AG04450 (cell line): ENCODE measurements at places on chromosomes 1 and 21.
A peak's percentile ranks its signal among the peaks of the same experiment; 100 is the strongest.

- no peak for DNase-seq
Observed at GRCh38 chr1:107895403-107896191, 69.4 kb downstream of the VAV3 start.

GRCh38 chr21:25639551-25640201, 618 bp downstream of the JAM2 start:
- DNase-seq: no peak

GRCh38 chr1:240415532-240415931, 196.4 kb downstream of the GREM2 start:
- no peak for DNase-seq

- DNase-seq: no peak
Observed at GRCh38 chr1:55318116-55318817, 103.1 kb upstream of the USP24 start.

DNA sequence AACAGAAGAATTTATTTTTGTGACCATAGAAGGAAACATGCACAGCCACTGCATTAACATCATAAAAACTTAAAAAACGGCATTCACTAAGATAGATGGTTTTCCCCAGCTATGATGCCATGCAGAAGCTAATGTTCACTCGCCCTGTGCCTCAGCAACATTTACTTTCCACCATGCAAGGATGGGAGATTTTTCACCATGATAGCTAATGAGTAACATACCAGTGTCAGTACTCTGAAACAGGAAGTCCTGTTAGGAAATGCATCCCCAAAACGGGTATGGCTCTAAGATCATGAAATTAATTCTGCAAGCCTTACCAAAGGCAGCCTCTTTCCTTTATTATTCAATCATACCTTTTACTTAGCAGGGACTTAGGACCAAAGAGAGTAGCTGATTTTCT, 17.5 kb upstream of the VAMP3 start:
- DNase-seq: no peak

DNA sequence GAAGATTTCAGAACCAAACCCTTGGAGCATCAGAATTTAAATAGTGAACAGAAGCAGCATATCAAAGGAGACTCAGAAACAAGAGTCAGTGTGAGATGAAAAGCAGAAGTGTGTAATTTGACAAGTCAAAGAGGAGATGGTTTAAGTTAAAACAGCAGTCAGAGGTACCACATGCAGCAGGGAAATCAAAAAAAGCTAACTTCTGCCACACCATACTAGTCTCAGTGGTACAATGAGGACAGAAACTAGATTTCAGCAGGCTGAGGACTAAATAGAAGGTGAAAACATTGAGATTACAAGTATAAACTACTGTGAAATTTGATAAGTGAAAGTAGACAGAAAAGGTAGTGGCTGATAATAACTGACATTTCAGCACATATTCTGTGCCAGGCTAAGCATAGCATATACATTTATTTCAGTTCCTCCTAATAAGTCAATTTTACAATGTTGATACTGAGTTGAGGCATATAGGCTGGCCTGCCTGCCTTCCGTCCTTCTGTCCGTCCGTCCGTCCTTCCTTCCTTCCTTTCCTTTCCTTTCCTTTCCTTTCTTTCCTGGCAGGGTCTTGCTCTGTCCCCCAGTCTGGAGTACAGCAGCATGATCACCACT, 12.6 kb downstream of the SUCO start:
- DNase-seq: no peak

DNA sequence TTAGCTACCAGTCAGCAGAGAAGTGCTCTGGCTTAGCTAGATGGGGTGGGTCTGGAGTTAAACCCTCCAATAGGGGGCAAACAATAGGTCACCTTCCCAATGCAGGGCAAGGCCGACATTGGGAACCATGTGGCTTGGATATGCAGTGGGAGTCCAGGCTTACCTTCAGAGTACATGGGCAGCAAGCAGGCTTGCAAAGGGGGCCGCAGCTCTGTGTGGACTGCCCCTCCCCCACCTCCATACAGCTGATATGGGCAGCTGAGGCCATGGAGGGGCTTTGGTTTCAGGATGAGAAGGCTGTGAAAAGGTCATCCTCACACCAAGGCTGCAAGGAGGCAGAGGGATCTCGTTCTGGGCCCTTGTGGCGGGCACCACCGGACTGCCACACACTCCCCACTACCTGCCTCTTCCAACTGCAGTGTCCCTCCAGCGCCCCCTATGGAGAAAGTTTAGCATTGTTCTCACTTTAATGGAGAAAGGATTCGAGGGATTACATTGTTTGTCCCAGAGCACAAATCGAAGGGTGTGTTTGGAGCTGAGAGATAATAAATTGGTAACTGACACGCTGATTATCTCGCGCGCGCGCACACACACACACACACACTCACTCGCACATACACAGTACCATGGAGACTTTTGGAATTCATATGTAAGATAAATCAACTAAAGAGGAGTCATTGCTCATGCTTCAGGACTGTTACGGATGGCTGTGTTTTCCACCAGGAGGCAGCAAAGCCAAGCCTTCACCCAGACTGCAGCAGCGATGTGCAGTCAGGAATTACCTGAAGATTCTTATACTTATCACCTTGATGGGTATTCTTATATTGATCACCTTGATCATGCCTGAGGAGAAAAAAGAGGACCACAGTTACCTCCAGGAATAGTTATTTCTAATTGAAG, 7.0 kb upstream of the SMCP start:
- no peak for DNase-seq

DNA sequence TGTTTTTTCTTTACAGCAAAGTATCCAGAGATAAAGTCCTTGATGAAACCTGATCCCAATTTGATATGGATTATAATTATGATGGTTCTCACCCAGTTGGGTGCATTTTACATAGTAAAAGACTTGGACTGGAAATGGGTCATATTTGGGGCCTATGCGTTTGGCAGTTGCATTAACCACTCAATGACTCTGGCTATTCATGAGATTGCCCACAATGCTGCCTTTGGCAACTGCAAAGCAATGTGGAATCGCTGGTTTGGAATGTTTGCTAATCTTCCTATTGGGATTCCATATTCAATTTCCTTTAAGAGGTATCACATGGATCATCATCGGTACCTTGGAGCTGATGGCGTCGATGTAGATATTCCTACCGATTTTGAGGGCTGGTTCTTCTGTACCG, 6.5 kb downstream of the DEGS1 start:
- DNase-seq: no peak

- DNase-seq: no peak
Observed at GRCh38 chr1:32533792-32534327, 5.4 kb upstream of the ZBTB8A start.

- no peak for DNase-seq
Observed at GRCh38 chr1:6621429-6622391, 3.0 kb upstream of the THAP3 start.

DNA sequence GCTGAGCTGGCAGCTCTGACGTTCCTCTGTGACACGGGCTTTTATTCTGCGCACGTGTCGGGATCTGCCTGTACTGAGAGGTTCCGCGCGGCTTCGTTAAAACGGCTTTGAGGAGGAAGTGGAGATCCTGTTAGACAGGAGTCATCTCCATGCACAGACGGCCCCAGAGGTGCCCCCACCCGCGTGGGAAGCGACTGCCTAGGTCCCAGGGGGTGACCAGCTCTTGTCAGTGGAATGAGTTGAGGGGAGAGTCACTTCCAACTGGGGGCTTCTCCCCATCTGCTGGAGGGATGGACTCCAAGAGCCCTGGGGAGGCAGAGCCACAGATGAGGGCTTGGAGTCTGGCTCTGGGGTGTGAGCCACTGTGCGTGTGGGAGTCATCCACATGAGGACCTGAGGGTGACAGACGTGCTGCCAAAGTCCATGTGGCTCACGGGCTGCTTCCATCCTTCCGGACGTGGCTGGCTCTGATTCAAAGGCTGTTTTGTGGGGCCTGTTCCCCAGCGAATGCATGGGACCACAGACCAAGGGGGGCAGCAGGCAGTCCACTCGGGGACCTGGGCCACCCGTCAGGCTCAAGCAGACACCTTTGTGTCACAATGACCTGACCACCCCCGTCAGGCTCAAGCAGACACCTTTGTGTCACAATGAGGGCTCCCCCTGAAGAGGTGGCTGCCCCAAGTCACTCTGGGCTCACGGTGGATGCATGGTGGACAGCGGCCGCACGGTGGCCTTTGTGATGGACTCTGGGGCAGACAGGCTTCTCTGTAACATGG, 26.8 kb downstream of the PTTG1IP start:
- DNase-seq: no peak

DNA sequence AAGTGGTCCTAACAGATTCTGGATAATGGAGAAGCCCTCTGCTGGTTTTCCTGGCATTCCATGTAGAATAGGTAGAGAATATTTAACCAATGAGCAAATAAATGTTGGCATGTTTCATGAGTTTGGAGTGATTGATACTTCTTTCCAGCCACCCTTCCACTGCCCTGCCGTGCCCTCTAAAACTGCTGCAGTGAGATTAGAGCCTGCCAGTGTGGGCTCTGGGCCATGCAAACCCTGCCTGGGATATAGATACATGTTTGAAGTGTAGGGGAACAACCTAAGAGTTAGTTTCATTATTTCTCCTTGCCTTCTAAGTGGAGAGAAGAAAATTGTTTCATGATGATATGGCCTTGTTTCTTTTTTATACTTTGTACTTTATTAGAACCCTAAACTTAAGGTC, 10.4 kb downstream of the UBE2Q1 start:
- no peak for DNase-seq

DNA sequence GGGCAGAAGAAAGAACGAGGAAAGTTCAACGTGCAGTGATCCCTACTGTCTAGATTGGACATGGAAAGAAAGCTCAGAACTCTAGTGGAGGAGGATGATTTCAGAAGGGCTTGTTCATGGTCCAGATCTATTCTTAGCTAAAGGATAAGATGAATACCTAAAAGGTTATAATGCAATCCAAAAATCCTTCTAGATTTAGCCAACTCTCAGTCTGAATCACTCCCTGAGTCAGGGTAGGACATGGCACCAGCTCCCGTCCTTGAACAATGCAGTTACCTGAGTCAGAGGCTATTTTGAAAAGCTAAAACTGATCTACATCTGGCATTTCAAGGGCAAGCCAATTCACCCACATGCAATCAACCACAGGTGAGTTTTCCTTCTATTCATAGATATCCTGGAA, 38.8 kb upstream of the HIVEP3 start:
- no peak for DNase-seq

- DNase-seq: no peak
Observed at GRCh38 chr1:77350012-77350770, 68.4 kb downstream of the AK5 start.

DNA sequence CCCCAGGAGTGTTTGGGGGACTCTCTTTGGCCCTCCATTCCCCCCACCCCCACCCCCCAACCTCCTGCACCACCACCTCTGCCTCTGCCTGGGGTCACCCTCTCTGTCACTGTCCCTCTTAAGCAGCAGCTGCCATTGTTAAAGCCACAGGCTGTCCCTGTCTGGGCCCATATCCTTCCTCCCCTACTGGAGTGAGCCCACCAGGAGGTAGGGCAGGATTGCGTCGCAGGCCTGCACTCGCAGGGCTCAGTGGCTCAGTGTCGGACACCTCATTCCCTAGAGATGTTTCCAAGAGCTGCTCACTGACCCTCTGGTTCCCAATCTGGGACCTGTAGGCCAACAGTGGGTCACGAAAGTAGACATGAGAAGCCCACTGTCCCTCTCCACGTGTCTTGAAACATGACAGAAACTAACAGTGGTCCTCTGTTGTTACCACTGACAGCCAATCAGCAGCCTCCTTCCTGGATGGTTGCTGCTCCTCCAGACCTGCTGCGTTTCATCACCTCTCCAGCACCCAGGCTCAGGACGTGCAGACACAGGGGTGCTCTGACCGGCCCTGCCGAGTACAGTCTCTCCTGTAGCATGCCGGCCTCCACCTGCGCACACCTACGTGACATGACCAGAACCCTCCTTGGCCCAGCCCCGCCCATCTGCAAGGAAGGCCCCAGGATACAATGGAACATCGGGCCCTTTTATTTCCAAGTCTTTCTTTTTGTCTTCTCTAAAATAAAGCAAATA, 7.7 kb downstream of the PRDM15 start:
- DNase-seq: no peak

GRCh38 chr21:38239672-38240071, 17.1 kb upstream of the KCNJ15 start:
- no peak for DNase-seq

- no peak for DNase-seq
Observed at GRCh38 chr1:37159102-37159501, 124.8 kb upstream of the GRIK3 start.

DNA sequence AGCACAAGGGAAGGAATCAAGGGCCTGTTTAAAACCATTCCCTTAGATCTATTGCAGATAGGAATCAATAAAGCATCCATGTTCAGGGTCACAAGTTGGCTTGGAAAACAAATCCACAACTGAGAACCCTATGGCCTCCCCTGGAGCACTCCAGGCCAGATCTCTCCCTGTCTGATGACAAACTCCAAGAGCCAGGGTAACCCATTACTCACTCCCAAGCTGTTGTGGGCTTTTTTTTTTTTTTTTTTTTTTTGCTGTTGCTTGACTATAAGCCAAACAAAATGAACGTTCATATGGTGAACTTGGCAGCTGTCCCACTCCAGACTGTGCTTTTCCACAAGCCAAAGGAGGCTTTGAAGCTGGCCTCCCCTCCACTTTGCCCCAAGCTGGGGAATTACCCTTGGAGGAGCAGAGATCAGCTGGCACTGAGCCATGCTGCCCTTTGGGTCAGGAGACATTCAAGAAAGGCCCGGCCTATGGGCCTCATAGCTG, 35.7 kb upstream of the VAV3 start:
- peak; percentile 2 for DNase-seq

DNA sequence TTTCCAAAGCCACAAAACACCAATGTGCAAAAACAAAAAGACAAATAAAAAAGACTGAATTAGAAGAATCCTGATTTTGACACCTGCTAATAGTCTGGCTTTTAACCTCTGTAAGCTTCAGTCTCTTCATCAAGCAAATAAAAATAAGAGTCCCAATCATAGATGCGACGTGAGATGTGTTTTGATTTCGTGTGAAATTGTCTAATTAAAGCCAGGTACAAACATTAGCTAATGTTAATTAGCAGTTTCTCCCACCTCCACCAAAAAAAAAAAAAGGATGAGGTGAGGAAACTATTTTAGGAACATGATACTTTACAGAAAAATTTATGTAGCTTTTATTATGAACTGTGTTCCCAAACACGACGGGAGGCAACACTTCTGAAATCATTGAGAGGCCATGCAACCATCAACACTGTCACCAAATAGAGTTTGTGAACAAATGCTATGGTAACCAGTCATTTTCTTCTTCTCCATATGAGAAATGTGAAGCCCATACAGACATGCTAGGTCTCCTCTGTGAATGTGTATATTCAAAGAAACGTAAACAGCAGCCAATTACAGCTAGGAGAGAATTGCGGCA, 6.7 kb upstream of the EVI5 start:
- no peak for DNase-seq

GRCh38 chr1:83016354-83016849, 982.5 kb downstream of the TTLL7 start:
- no peak for DNase-seq
